ENCODE measurements at places on chromosomes 11 and 22. TPM values are rescaled to one million over a fixed set of nuclear protein-coding genes. Genes with fewer than 3 reads are reported as not detected.

FAM227A gene
- 1.1 TPM for total RNA-seq

SLC22A8 gene
- total RNA-seq, result not detected

WNT11 gene
- not detected for total RNA-seq

IGSF9B gene
- total RNA-seq, result 2.2 TPM

STK33 gene
- 2.4 TPM for total RNA-seq

FLRT1 gene
- total RNA-seq, result 0.03 TPM

RGL4 gene
- not detected for total RNA-seq

KDM4E gene
- total RNA-seq, result not detected

BIK gene
- not detected for total RNA-seq

DEUP1 gene
- not detected for total RNA-seq

SCARF2 gene
- 64.6 TPM for total RNA-seq

DSCAML1 gene
- total RNA-seq, result not detected
